ENCODE measurements at places on chromosomes 16 and 17. TPM values are rescaled to one million over a fixed set of nuclear protein-coding genes. Genes with fewer than 3 reads are reported as not detected.

DNA sequence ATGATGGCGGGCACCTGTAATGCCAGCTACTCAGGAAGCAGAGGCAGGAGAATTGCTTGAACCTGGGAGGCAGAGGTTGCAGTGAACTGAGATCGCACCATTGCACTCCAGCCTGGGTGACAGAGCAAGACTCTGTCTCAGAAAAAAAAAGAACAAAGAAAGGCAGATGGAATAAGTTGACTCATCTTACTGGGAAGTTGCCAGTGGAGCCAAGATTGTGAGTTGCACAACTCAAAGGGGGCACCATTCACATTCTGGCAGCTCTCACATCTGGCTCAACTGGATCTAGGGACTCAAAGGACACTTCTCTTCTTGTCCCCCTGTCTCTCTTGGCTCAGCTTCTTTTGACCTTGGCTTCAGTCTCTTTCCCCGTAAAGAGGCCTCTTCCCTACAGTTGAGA, 53.7 kb upstream of the ETV4 start:
- no peak overlapping the region for H3K27ac ChIP-seq
- H3K27me3 ChIP-seq: no peaks in the 10 kb centered on the region
- no peak overlapping the region for H3K4me3 ChIP-seq
- H3K36me3 ChIP-seq: no peaks in the 10 kb centered on the region

Gene PRSS22
- 25.1 TPM for total RNA-seq

DNA sequence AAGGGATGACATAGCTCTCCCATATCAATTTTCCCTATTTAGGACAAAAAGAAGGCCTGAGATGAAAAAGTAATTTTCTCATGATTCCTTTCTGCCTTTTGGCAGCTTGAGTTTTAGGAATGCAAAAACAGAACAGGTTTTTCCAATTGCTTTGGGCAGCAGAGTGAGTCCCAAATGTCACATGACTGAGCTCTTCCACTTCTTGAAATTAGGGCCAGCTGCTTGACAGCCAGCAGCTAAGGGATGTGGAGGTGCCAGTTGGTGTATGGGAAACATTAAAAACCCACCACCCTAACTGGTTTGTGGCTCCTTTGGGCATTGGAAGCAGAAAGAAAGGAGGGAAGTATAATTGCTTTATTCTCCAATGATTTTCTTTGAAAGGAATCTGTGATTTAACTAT, 133.8 kb upstream of the FAM20A start:
- no peak overlapping the region for H3K4me3 ChIP-seq
- no peaks in the 10 kb centered on the region for H3K36me3 ChIP-seq
- peak overlapping the region; percentile 59 for H3K27ac ChIP-seq
- no peak for DNase-seq
- peaks cover 55% of the 10 kb centered on the region for H3K4me1 ChIP-seq

DNA sequence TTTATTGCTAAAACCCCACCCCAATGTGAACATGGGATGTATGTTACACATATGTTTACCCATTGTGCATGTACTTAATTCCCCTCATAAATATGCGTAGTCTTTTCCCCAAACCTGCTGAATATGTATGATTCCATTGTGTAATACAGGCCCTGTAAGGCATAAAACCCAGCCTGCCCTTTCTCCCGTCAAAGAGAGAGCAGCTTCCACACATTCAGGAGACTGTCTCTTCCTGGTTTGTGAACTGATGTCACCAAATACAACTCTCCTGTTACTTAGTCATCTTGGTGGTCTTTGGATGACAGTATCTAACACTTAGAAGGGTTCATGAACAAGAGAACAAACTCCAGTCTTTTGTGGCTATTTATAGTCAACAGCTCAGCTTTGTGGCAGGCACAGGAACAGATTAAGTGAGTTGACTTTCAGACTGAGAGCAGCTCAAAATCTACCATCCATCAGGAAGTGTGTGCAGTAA, 24.7 kb upstream of the TMC7 start:
- H3K4me1 ChIP-seq: peaks cover 14% of the 10 kb centered on the region
- no peak for DNase-seq
- H3K36me3 ChIP-seq: no peaks in the 10 kb centered on the region
- H3K4me3 ChIP-seq: no peak overlapping the region
- peak overlapping the region; percentile 47 for H3K27ac ChIP-seq

DNA sequence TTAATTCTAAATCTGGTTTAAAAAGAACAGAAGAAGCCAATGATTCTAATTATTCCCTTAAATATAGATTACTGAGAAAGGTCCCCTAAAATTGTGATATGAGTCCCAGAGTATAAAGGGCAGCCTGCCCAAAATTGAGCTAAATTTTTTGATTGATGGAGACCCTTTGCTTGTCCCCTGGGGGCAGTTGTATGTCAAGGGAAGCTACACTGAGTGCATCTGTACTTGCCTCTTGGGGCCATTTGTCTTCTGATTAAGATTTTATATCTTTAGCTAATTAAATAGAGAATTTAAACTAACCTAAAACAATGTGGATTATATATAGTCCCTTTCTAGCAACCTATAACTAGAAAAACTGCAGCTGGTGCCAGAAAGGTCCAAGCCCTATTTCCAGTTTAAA, 12.6 kb downstream of the BLMH start:
- H3K36me3 ChIP-seq: peaks cover 23% of the 10 kb centered on the region
- H3K4me3 ChIP-seq: no peak overlapping the region
- DNase-seq: no peak
- H3K27me3 ChIP-seq: no peaks in the 10 kb centered on the region

Gene LITAFD
- not detected for total RNA-seq

DNA sequence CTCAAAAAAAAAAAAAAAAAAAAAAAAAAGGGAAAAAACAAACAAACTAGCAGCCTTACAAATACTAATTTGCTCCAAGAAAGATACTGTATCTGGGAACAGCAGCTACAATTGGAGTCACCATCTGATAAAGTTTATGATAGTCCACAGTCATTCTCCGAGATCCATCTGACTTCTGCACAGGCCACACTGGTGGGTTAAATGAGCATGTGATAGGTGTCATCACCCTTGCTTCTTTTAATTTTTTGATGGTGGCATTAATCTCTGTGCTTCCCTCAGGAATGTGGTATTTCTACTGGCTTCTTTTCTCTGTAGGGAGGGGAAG, 49.6 kb downstream of the BCL7C start:
- H3K36me3 ChIP-seq: peaks cover 9% of the 10 kb centered on the region
- peaks cover 5% of the 10 kb centered on the region for H3K4me1 ChIP-seq
- no peak for DNase-seq
- no peak overlapping the region for H3K4me3 ChIP-seq
- H3K27ac ChIP-seq: no peak overlapping the region

Gene CLEC19A
- not detected for total RNA-seq

DNA sequence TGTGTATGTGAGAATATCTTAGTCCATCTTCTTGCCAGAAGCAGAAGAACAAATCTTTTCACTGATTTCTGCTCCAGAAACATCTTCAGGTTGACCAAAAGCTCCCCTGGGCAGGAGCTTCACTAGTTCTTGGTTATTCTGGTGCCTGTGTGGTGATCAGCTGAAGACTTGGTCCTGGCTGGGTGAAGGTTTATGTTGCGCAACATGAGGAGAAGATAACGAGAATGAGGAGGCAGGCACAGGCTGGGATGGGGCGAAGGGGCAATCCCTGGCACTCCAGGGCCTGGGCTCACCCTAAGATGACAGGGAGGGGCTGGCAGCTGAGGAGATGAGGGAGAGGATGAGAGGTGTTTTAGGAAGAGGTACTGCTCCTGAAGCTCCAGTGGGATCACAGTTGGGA, 232.0 kb downstream of the NTN1 start:
- H3K36me3 ChIP-seq: peaks cover 2% of the 10 kb centered on the region
- no peak overlapping the region for H3K4me3 ChIP-seq
- no peak for DNase-seq
- H3K4me1 ChIP-seq: peaks cover 22% of the 10 kb centered on the region
- H3K27ac ChIP-seq: no peak overlapping the region

GRCh38 chr17:69722518-69722917, 308.0 kb downstream of the MAP2K6 start:
- no peak overlapping the region for H3K4me3 ChIP-seq
- DNase-seq: no peak
- H3K36me3 ChIP-seq: no peaks in the 10 kb centered on the region
- no peak overlapping the region for H3K27ac ChIP-seq
- no peaks in the 10 kb centered on the region for H3K27me3 ChIP-seq

Gene CRYBA1
- not detected for total RNA-seq

Gene PYDC1
- not detected for total RNA-seq
